DMS 273 treated with DMSO at 0.1 percent for 48 hours (cell line): ENCODE measurements at places on chromosomes 2 and 18.

- no peak for DNase-seq
Measured at GRCh38 chr2:125004106-125004800, 979.2 kb downstream of the CNTNAP5 start.

GRCh38 chr2:24832931-24833701, 39.9 kb downstream of the CENPO start:
- no peak for DNase-seq

DNA sequence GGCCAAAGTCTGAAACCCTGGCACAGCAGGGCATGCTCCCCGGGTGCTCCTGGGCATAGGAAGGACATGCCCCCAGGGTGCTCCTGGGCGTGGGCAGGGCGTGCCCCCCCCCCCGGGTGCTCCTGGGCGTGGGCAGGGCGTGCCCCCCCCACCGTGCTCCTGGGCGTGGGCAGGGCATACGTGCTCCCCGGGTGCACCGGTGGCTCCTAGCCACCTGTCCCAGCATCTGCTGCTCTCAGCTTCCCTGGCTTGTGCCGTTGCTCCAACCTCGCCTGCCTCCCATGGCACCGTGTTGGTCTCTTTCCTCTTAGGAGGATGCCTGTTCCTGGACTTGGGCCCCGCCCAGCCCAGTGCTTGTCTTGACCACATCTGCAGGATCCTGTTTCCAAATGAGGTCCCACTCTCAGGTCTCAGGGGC, 95.6 kb upstream of the CTDP1 start:
- DNase-seq = no peak

GRCh38 chr2:198054299-198054698, 249.9 kb downstream of the PLCL1 start:
- DNase-seq = no peak

DNA sequence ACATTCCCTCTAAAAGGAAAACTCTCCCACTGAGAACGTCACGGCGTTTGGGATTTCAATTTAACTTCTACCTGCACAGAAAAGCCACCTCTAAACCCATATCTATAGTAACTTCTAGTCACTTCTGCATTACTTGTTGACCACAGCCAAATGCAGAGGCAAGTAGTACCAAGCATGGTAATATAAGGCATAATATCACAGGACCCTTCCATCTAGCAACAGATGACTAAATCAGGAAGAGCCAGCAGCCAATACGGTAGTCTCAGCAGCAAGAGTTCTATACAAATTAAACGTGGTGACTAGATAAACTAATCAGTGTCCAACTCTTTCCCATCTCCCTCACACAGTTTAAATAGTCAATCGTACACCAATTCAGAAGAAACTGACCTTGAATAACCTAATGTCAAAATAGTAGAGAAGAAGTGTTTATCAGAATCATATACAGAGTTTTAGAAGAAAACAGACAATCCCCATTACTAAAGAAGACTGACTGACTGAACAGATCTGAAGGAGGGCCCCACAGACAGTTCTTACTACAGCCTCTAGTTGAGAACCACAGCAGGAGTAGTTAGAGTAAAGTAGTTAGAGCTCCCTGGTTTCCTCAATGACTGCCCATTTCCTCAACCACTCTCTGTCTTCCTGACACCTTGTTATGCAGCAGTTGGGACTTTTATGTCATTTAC, 30.0 kb downstream of the MEMO1 start:
- peak; percentile 67 for DNase-seq

DNA sequence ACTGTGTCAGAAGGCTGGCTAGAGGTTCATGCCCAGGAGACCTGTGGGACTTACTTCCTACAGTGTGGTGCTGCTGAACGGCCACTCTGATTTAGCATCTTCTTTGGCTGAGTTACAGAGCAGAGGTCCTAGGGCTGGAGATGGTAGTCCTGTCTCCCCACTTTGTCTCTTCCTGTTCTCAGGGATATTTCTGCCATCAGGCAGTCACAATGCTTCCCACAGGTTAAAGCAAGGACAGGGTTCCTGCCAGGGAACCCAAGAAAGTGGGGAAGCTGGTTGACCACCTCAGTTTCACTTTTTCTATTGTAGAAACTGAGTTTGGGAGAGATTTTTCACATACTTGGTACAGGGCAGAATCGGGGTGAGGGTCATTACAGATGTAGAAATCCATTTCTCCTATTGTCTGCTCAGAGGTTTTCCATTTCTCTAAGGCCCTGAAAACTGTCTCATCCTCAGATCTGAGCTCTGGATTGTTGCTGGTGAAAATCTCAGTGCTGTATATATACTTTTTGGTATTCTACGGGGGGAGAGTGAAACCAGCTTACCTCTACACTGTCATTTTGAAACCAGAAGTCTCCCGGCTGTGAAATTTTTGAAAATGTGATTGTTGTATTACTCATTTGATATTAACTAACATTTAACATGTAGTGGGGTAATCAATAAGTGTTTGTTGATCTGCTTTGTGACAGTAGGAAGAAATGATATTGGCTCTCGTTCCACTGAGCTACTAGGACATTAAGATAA, 37.0 kb upstream of the MEP1B start:
- DNase-seq = no peak
